Fibroblast of skin of back (primary cell): ENCODE measurements at places on chromosomes 2 and 18.
A peak's percentile ranks its signal among the peaks of the same experiment; 100 is the strongest.

DNA sequence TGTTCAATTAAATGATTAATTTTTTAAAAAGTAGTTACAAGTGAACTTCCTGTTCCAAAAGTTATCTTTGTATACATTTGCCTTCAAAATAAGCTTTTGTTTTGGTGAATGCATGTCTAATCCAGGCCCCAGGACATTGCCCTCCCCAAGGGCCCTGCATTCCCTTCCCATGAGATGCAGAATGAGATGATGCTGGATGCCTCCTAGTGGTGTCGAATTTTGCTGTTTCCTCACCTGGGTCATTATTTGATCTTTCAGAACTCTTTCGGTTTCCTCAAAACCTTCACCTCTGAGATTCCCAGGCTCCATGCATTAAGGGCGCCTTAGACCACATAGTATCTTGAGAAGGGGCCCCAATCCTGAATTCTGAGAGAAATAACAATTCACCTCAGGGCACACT is 728.8 kb downstream of the CNTNAP5 start:
- no peak for DNase-seq

GRCh38 chr2:221443645-221444044 is 128.5 kb downstream of the EPHA4 start:
- DNase-seq = peak; percentile 6

- no peak for DNase-seq
Measured at GRCh38 chr2:174888146-174888545, 117.0 kb downstream of the CHN1 start.

DNA sequence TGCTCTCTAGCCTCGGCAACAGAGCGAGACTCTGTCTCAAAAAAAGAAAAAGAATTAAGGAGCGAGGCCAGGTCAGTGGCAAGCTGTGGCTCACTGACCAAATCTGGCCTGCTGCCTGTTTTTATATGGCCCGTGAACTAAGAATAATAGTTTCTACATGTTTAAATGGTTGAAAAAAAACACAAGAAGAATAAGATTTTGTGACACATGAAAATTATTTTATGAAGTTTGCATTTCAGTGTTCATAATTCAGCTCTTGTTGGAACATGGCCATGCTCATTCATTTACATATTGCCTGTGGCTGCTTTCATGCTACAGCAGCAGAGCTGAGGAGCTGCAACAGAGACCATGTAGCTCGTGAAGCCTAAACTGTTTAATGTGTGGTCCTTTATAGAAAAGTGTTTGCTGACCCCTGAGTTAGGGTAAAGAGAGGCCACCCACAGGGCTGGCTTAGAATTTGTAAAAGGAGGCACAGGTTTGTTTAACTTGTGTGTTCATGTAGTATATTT is 59.5 kb downstream of the MFSD6 start:
- DNase-seq = peak; percentile 33

DNA sequence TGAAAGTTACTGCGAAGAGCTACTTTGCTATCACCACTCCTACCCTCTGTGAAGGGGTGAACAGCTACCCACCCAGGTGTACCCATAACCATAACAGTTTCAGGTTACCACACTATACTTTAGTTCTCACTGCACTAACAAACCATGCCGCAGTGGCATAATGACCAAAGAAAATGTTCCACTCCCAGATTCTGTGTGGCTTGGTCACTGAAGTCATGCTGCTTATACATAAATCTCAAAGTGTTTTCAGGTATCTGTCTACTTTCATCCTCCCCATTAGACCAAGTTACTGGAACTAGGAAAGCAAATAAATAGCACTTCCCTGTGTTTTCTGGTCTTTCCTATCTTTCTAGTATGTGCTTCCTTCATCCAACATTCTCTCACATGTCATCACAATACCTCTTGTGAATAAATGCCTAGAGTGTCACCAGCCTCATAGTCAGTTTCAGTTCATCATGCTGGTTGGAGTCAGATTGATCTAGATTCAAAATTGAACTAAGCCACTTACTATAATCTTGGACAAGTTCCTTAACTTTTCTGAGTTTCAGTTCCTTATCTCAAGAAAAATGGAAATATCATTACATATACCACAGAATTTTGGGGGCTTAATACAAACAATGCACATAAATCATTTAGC is 293.6 kb downstream of the FSIP2 start:
- no peak for DNase-seq

DNA sequence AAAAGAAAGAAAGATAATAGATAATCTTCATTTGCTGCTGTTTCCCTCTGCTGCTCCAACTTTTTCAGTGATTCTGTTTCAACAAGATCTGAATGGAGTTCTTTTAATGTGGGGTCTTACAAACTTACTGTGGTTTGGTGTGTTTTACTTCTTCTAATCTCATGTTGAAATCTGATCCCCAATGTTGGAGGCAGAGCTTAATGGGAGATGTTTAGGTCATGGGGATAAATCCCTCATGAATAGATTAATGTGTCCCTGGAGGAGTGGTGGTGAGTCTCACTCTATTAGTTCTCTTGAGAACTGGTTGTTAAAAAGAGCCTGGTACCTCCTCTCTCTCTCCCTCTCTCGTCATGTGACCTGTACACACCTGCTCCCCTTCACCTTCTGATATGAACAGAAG is 442.4 kb downstream of the EPHA4 start:
- no peak for DNase-seq

DNA sequence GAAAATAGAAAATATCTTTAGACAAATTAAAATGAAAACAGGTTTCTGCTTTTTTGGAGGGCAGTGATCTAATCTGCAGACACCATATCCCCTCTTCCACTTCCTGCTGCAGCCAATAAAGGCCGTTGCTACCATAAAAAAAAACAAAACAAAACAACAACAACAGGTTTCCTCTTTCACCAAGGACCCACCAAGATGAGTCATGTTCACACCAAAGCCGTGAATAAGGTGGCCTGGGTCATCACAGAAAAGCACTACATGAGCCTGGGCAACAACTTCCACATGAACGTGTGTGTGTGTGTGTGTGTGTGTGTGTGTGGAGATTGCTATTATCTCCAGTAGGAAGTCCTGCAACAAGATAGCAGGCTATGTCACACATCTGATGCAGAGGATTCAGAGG is 24.8 kb upstream of the TFCP2L1 start:
- no peak for DNase-seq

GRCh38 chr2:121855510-121855909 is 100.1 kb downstream of the TSN start:
- no peak for DNase-seq

DNA sequence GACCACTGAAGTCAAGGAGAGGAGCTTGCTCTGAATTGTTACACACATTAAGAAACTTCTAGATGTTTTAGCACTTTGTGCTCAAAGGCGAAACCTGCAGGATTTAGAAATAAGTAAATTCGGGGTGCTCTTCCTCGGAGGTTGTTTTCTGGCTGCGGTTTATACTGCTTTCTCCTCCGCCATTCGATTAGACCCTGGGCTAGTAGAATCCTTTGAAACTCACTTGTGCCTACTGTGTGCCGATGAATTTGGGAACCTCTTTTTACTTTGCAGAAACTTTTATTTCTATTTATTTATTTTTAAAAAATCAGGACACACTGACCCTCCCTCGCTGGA is 3.5 kb downstream of the MEIS1 start:
- no peak for DNase-seq

- DNase-seq = no peak
Measured at GRCh38 chr18:49901862-49902340, 88.6 kb upstream of the ACAA2 start.

DNA sequence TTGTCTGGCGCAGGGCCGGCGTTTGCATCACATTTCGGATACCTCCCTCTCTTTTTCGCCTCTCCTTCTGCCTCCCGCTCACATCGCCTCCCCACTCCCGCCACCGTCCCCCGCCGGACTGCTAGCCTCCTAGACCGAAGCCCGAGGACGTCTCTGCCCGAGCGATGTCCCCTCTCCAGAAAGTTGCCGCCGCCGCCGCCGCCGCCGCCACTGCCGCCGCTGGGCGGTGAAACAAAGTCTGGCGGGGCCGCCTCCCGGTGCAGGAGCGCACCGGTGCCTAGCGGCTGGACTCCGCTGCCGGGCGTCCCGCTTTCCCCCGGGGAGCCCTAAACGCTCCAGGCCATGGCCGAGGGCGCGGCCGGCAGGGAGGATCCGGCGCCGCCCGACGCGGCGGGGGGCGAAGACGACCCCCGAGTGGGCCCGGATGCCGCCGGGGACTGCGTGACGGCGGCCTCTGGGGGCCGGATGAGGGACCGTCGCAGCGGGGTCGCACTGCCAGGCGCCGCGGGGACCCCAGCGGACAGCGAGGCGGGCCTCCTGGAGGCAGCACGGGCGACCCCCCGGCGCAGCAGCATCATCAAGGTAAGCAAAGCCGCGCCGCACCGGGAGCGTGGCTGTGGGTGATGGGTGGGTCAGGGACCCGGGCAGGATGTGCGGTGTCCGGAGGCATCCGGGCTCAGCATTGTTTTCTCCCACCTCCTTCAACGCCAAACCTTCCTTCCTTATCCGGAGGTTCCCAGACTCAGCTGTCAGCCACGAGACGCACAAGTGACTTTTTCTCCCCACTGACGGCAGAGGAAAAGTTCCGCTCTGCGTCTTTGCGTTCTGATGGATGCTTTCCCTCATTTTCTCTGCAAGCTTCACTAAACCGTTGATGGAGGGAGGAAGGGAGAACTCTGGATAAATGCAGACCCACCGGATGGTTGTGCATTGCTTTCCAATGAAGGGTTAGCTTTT is 643 bp downstream of the PLCL1 start:
- peak; percentile 20 for DNase-seq

DNA sequence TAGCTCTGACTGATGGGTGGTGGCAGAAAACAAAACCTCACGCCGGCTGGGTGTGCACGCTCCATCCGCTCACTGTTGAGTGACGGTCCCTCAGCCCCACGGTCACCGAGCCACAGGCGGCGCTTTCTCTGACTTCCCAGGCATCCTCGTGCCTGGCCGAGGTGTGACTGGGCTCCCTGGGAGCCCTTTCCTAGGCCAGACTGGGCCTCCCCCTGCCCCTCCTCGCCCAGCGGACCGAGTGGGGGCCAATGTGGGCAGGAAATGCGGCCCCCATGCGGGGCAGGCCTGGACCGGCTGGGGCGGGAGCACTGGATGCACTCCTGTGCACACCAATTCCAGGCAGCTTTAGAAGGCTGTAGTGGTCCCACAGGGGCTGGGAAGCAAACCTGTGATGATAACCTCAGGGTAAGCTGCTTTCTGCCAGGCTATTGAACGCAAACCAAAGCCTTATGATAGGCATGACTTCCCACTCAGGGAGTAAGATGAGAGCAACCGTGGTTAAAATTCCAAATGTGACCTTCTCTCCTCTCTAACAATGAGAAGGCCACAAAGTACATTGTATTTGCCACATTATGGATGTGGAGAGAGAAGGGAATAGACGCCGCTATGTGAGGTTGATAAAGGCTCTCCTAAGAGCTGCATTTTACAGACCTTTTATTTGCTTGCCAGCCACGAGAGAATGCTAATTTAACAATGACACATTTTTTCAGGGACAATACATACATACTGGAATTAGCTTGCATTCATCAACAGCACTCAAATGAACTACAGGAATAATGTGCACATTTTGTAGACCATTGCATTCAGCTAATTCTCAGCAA is 83.9 kb upstream of the PGAP1 start:
- DNase-seq = no peak

DNA sequence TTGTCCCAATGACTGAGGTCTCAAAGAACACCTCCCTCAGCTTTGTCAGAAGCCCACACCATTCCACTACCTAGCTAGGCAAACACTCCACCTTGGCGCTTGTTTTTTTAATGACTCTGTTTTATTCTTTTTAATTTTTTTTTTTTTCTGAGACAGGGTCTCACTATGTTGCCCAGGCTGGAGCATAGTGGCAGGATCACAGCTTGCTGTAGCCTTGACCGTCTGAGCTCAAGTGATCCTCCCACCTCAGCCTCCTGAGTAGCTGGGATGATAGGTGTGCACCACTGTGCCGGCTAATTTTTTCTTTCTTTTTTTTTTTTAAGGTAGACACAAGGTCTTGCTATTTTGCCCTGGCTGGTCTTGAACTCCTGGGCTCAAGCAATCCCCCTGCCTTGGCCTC is 101.9 kb downstream of the SLC25A12 start:
- DNase-seq = no peak

GRCh38 chr2:120441744-120442471 is 96.0 kb downstream of the INHBB start:
- DNase-seq = peak; percentile 75

DNA sequence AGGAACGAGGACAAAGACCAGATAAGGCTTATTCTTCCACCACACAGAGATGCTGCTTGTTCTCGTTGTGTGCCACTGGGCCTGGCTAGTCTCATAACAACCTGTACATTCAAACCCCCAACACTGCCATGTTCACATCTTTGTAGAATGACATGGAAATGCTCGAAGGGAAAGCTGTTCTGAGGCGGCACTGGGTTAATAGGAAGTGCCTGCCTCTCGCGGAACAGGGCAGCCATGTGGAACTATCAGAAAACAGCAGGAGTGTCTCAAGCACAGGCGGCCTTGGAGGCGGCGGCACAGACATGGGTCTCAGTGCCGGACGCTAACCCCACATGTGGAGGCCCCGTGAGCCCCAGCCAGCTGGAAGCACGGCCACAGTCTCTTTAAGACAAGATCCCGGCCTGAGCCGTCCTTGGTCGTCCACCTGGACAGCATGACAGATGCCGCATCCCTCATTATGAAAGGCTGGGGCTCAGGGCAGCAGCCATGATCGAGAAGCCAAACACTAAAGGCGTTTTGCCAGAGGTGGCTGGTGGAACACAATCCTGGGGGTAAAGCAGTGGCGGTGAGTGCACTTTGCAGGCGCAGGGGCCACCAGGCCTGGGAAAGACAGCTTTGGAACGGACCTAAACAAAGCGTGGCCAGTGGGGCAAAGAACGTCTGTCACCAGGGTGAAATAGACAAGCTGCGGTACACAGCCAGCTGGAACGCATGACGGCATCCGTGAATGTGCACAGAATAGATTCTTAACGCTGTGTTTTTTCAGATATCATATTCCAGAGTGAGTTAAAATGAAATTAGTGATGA is 161.0 kb downstream of the HDAC4 start:
- no peak for DNase-seq

GRCh38 chr2:133484784-133485183 is 83.5 kb downstream of the NCKAP5 start:
- DNase-seq = no peak

DNA sequence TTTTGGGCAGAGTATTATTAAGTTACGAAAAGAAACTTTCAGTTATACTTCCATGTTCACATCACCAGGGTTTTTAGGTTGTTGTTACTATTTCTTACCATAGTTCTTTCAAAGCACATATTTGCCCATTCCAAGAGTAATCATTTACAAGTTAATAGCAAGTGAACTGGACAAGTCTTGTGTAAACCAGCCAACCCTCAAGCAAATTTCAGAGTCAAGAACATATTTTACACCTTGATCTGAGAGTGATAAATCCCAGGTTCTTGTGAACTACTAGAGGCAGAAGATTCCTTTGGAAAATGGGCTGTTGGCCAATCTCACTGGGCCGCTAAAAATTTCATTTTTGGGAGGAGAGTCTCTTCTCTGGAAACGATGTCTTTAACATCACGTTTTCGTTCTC is 2.7 kb upstream of the ASAP2 start:
- DNase-seq = no peak

- DNase-seq = no peak
Measured at GRCh38 chr2:46445556-46445955, 33.8 kb upstream of the TMEM247 start.

DNA sequence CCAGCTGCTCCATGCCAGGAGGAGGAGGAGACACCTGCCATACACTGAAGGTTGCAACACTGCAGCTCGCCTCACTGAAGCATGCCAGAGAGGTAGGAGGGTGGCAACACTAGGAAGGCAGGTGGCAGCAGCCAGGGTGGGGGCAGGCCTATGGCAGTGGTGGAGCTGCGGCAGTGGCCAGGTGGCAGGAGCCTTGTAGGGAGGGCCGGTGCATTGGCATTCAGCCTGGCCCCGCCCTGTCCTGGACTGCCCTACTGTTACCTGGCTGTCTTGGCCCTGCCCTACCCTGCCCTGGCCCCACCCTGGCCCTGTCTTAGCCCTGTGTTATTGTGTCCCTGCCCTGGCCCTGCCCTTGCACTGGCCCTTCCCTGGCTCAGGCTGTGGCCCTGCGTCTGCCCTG is 7.4 kb upstream of the ANKRD62 start:
- no peak for DNase-seq
